Upper lobe of left lung (tissue), 6 donors: ENCODE measurements at places on chromosomes 5 and 9.

- H3K4me3 ChIP-seq = no peak overlapping the region
- H3K36me3 ChIP-seq = no peaks in the 10 kb centered on the region
These were observed 91.7 kb upstream of the FAM169A start for GRCh38 chr5:74957906-74958305.

- H3K4me1 ChIP-seq = peaks cover 7% of the 10 kb centered on the region
- H3K27ac ChIP-seq = no peak overlapping the region
- peaks cover 24% of the 10 kb centered on the region for H3K36me3 ChIP-seq
- DNase-seq = no peak
These were observed 66.9 kb downstream of the USP20 start for GRCh38 chr9:129901993-129902739.

DNA sequence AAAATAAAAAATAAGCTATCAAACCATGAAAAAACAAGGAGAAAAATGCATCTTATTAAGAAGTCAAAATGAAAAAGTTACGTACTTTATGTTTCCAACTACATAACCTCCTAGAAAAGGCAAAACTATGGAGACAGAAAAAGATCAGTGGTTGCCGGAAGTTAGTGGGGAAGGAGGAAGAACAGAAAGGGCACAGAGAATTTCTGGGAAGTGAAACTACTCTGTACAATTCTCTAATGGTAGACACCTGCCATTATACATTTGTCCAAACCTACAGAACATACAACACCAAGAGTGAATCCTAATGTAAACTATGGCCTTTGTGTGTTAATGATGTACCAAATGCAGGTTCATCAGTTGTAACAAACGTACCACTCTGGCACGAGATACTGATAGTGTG is 25.3 kb downstream of the SMU1 start:
- no peak overlapping the region for H3K27ac ChIP-seq
- H3K4me1 ChIP-seq = no peaks in the 10 kb centered on the region
- H3K4me3 ChIP-seq = no peak overlapping the region
- H3K27me3 ChIP-seq = no peaks in the 10 kb centered on the region
- peaks cover 55% of the 10 kb centered on the region for H3K36me3 ChIP-seq
- no peak for DNase-seq

GRCh38 chr5:147869112-147869511 is 9.4 kb upstream of the SCGB3A2 start:
- H3K4me3 ChIP-seq = no peak overlapping the region
- DNase-seq = no peak
- no peaks in the 10 kb centered on the region for H3K36me3 ChIP-seq
- no peaks in the 10 kb centered on the region for H3K4me1 ChIP-seq
- H3K27ac ChIP-seq = no peak overlapping the region

DNA sequence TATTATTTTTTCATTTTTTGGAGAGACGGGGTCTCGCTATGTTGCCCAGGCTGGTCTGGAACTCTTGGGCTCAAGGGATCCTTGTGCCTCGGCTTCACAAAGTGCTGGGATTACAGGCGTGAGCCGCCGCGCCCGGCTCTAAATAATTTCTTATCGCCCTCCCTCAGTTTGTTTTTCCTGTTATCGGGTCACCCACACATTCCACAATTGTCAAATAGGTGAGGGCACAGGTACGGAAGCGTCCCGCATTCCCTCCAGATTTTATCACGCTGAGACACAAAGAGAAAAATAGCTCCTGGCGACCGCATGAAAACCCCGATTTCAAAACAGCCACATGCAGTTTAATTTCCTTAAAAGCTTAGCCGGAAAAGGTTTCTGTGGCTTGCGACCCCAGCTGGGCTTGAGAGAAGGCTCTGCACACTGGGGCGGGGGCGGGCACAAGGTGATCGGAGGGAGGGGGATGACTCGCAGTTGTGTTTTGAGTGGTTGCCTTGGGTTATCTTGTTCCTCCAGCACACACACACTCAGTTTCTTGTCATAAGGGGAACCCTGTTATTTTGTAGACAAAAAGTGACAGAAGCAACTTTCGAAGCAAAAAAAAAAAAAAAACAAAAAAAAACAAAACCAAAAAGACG is 717 bp upstream of the IQGAP2 start:
- H3K27me3 ChIP-seq = no peaks in the 10 kb centered on the region
- DNase-seq = peak; percentile 64
- peak overlapping the region; percentile 92 for H3K27ac ChIP-seq
- peaks cover 39% of the 10 kb centered on the region for H3K4me1 ChIP-seq
- peak overlapping the region; percentile 77 for H3K4me3 ChIP-seq

GRCh38 chr5:179620703-179621350 is 2.6 kb downstream of the HNRNPH1 start:
- H3K36me3 ChIP-seq = peaks cover 53% of the 10 kb centered on the region
- peaks cover 68% of the 10 kb centered on the region for H3K4me1 ChIP-seq
- no peak overlapping the region for H3K27ac ChIP-seq

DNA sequence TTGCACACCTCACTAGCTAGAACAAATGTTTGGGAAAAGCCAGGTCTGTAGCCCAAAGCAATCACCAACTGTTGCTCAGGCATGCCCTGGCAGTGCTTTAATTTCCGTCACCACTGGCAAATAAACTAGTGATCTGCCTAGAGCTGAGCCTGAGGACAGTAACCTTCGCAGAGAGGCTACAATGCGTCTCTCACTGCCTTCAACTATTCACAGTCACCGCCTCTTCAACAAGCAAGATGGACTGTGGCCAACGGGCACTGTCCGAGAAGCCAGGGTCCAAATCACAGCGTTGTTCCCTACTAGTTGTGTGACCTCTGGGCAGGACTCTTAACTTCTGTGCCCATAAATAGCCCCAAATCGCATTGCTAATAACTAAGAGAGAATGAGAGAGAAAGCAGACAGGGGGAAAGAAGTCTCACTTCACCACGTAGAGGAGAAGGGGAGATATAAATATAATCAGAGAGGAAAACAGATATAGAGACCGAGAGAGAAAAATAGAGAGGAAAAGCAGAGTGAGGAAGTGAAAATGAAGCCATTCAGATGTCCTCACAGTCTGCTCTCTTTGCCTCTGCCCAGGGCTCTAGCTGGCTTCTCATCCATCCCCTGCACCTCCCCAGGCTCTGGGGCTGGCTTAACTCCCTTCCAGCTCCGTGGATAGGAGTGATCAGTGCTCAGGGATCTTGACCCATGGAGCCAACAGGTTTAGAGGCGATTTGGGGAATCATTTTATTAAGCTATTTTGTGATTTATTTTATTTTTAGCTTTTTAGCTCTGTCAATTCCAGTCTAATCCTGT is 157.9 kb downstream of the ZDHHC21 start:
- H3K36me3 ChIP-seq = no peaks in the 10 kb centered on the region
- DNase-seq = no peak
- H3K27ac ChIP-seq = no peak overlapping the region

- no peak for DNase-seq
- no peak overlapping the region for H3K27ac ChIP-seq
- no peaks in the 10 kb centered on the region for H3K4me1 ChIP-seq
- no peaks in the 10 kb centered on the region for H3K27me3 ChIP-seq
- no peak overlapping the region for H3K4me3 ChIP-seq
- H3K36me3 ChIP-seq = no peaks in the 10 kb centered on the region
These were observed 8.6 kb upstream of the COL15A1 start for GRCh38 chr9:98935071-98935505.

DNA sequence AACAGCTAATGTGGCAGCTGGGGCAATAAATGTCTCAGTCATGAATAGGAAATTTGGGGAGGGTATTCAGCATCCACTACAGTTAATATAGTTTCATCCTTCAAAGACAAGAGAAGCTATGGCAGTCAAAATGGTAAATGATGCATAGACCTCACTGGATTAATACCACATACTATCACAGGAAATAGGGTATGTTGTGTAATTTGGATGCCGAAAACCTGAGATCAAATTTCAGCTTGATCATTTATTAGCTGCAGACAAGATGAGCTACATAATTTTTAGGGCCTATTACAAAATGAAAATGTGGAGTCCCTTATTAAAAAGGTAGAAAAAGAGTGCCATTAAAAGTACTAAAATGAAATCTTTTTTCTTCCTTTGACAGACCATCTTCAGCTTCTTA is 112.6 kb upstream of the MTAP start:
- H3K27me3 ChIP-seq = no peaks in the 10 kb centered on the region
- H3K27ac ChIP-seq = no peak overlapping the region
- no peak overlapping the region for H3K4me3 ChIP-seq
- DNase-seq = no peak

- H3K4me1 ChIP-seq = peaks cover 29% of the 10 kb centered on the region
- no peak overlapping the region for H3K27ac ChIP-seq
- no peak overlapping the region for H3K4me3 ChIP-seq
- DNase-seq = no peak
- H3K27me3 ChIP-seq = no peaks in the 10 kb centered on the region
- no peaks in the 10 kb centered on the region for H3K36me3 ChIP-seq
These were observed 5.5 kb upstream of the CPEB4 start for GRCh38 chr5:173882632-173883031.

- no peaks in the 10 kb centered on the region for H3K27me3 ChIP-seq
- H3K27ac ChIP-seq = no peak overlapping the region
- H3K36me3 ChIP-seq = no peaks in the 10 kb centered on the region
- H3K4me1 ChIP-seq = no peaks in the 10 kb centered on the region
These were observed 595.4 kb upstream of the RIOK2 start for GRCh38 chr5:97778451-97778850.

GRCh38 chr5:145130996-145131395 is 704.1 kb downstream of the PRELID2 start:
- no peak overlapping the region for H3K27ac ChIP-seq
- H3K4me1 ChIP-seq = no peaks in the 10 kb centered on the region
- no peak overlapping the region for H3K4me3 ChIP-seq
- no peaks in the 10 kb centered on the region for H3K36me3 ChIP-seq
- no peak for DNase-seq

DNA sequence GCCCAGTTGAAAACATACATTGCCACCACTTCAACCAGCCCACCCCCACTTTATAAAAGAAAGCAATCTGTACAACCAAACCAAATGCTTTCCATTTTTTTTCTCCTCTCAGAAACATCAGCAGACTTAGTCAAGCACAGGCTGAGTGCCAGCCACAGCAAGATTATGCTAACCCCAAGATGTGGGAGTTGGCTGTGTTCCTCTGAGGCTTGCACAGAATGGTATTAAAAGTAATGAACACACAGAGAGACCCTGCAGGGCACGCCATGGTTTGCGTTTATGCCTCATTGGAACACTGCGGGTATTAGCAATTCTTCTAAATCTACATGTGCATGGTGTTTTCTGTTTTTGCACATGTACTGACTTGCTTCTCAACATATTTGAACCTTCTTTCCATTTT is 419.9 kb upstream of the GRAMD2B start:
- DNase-seq = no peak
- H3K36me3 ChIP-seq = no peaks in the 10 kb centered on the region
- H3K4me1 ChIP-seq = no peaks in the 10 kb centered on the region
- no peak overlapping the region for H3K4me3 ChIP-seq
- H3K27ac ChIP-seq = peak overlapping the region; percentile 72

- H3K27me3 ChIP-seq = no peaks in the 10 kb centered on the region
- H3K4me1 ChIP-seq = peaks cover 28% of the 10 kb centered on the region
- peaks cover 62% of the 10 kb centered on the region for H3K36me3 ChIP-seq
- no peak for DNase-seq
These were observed 48.6 kb downstream of the NACC2 start for GRCh38 chr9:136046554-136046920.

- no peak overlapping the region for H3K27ac ChIP-seq
- DNase-seq = no peak
- no peaks in the 10 kb centered on the region for H3K27me3 ChIP-seq
- no peak overlapping the region for H3K4me3 ChIP-seq
- no peaks in the 10 kb centered on the region for H3K4me1 ChIP-seq
- H3K36me3 ChIP-seq = no peaks in the 10 kb centered on the region
These were observed 261.7 kb upstream of the PAPPA start for GRCh38 chr9:115891929-115892328.

DNA sequence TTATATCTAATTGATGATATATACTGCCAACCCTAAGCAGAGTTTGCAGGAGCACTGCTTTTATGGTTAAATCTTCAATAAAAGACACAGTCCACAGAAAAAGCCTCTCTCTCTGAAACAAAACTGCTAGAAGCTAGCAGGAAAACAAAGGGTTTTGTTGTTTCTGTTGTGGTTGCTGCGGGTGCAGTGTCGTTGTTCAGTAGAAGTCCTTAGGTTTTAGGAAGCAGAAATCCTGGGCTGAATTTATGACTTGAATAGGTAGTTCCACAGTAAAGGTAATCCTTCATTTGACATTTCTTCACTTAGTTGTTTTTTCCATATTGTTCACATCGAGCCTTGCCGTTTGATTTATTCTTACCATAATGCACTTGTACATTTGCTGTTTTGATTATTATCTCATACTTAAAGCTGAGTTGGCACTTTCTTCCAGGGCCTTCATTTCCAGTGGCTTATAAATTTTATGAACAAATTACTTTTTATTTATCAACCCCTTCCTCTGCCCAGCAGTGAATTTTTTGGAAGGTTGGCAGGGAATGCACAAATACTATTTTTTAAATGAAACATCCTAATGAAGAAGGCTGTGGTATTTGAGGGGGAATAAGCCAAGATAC is 209.6 kb upstream of the SLC30A5 start:
- no peak overlapping the region for H3K4me3 ChIP-seq
- no peaks in the 10 kb centered on the region for H3K27me3 ChIP-seq
- H3K36me3 ChIP-seq = no peaks in the 10 kb centered on the region
- no peaks in the 10 kb centered on the region for H3K4me1 ChIP-seq
- DNase-seq = no peak

GRCh38 chr9:33860200-33860871 is 43.4 kb downstream of the UBE2R2 start:
- DNase-seq = no peak
- H3K36me3 ChIP-seq = no peaks in the 10 kb centered on the region
- no peak overlapping the region for H3K4me3 ChIP-seq

DNA sequence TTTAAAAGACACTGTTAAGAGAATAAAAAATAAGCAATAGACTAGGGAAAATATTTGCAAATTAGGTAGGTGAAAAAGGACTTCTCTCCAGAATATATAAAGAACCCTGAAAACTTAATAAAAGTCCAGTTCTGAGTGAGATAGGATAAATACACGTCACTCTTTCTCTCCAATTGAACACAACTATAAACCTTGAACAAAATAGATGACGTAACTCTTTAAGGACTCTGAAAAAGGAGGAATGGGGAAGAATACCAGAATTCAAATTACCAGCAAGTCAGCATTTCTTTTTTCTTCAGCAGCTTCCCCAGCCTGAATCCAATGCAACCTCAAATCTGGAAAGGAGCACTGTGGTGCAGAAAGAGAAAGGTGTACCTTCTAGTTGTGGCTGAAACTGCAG is 6.8 kb upstream of the WDR41 start:
- DNase-seq = no peak
- H3K4me1 ChIP-seq = no peaks in the 10 kb centered on the region
- H3K27ac ChIP-seq = no peak overlapping the region
- no peak overlapping the region for H3K4me3 ChIP-seq
- H3K27me3 ChIP-seq = no peaks in the 10 kb centered on the region

DNA sequence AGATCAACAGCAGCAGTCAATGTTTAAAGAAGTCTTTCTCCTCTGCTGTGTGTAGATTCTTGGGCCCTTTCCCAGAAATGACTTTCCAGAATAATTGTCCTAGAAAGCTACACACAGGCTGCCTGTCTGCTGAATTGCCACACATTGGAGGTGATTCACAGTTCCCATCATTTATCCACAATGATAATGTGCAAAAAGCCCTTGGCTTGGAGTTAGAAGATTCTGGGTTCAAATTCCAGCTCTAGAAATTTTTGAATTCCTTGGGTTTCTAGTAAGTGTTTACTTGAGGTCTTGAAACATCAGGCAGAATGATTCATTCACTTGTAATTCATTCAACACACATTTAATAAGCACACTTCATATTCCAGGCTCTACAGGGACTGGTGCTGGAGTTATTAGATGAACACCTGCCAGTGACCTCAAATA is 28.6 kb upstream of the EPB41L4B start:
- H3K27me3 ChIP-seq = no peaks in the 10 kb centered on the region
- H3K27ac ChIP-seq = peak overlapping the region; percentile 32
- no peak overlapping the region for H3K4me3 ChIP-seq
- no peaks in the 10 kb centered on the region for H3K36me3 ChIP-seq
- no peak for DNase-seq

- H3K27me3 ChIP-seq = no peaks in the 10 kb centered on the region
- no peak overlapping the region for H3K27ac ChIP-seq
- DNase-seq = peak; percentile 44
- peaks cover 2% of the 10 kb centered on the region for H3K4me1 ChIP-seq
These were observed 610.9 kb downstream of the RAB3C start for GRCh38 chr5:59193616-59194319.
